ENCODE measurements at places on chromosomes 7 and 10.

- DNase-seq, result no peak
These were observed 735.3 kb downstream of the MAGI2 start for GRCh38 chr7:78718212-78718611.

GRCh38 chr7:131629217-131629882 is 72.9 kb upstream of the PODXL start:
- DNase-seq, result no peak

- DNase-seq, result no peak
These were observed 81.0 kb upstream of the GNA12 start for GRCh38 chr7:2924866-2925840.

GRCh38 chr7:99437946-99438572 is 539 bp downstream of the PTCD1 start:
- no peak for DNase-seq

DNA sequence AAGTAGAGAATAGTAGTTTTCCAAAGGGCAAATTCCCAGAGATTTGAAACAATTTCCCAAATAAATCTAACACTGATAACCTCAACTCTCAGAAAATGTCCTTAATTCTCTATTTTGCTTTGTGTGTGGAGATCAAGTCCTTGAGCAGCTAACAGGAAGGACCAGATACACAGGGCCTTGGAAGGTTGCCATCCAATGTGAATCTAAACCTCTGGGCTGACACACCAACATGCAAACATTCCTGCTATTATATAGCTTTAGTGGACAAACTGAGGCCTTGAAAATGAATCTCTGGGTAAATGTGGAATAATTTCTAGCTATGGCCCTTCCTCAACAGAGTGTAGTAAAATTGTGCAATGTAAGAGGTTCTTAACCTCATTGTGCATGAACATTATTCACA is 44.1 kb upstream of the PARD3 start:
- no peak for DNase-seq

GRCh38 chr7:64706625-64707292 is 40.8 kb downstream of the ZNF107 start:
- DNase-seq, result no peak

Data from Ammon's horn (tissue), 1 donor.